ENCODE measurements at places on chromosomes 6 and 20.

- DNase-seq, result no peak
Observed at GRCh38 chr6:29005183-29005885, at the start of gene ZNF311. Gene ZNF311 (minus strand): TSS chr6:29005315. CDS start chr6:29003954, 1,361 bp downstream.

- no peak for DNase-seq
Observed at GRCh38 chr6:116392132-116393013, 21.6 kb downstream of the DSE start.

- DNase-seq, result no peak
Observed at GRCh38 chr6:20589266-20589665, 55.0 kb downstream of the CDKAL1 start.

- DNase-seq, result no peak
Observed at GRCh38 chr6:38503960-38504682, 135.6 kb downstream of the BTBD9 start.

DNA sequence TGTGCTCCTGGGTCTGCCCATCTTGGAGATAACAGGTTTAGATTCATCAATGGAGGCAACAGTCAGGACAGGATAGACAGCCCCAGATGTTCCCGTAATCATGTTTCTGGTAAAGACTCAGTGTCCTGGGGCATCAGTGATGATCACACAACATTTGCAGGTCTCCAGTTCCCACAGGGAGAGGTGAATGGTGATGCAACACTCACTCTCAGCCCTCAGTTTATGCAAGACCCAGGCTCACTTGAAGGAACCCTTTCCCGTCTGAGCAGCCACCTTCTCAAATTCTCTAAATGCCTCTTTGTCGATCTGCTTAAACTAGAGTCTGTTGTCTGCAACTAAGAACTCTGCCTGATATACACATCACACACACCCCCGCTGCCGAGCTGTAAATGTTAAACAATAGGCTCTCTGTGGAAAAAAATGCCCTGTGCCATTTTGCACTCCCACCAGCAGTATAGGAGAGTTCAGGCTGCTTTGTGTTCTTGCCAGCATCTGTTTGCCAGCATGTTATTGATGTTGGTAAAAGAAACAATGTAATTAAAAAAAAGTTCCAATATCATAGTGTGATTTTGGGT lies 30.1 kb upstream of the SCP2D1 start:
- DNase-seq, result no peak

- no peak for DNase-seq
Observed at GRCh38 chr6:170523256-170524171, 29.6 kb downstream of the PSMB1 start.

DNA sequence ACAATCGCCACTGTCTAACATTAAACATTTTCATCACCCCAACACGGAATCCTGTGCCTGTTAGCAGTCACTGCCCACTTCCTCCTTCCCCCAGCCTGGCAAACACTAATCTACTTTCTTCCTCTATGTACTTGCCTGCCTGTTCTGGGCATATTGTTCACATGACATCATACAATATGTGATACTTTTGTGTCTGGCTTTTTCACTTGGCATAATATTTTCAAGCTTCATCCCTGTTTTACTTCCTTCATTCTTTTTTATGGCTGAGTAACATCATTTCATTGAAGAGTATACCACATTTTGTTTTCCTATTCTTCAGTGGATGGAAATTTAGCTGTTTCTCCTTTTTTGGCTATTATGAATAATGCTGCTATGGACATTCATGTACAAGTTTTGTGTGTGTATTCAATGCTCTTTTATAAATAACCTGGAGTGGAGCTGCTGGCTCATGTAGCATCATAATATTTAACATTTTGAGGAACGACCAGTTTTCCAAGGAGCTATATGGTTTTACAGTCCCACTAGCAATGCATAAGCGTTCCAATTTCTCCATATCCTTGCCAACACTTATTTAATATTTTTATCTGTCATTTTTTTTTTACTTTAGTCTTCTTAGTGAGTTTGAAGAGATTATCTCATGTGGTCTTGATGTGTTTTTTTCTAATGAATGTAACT lies 360.1 kb downstream of the HDGFL1 start:
- no peak for DNase-seq

DNA sequence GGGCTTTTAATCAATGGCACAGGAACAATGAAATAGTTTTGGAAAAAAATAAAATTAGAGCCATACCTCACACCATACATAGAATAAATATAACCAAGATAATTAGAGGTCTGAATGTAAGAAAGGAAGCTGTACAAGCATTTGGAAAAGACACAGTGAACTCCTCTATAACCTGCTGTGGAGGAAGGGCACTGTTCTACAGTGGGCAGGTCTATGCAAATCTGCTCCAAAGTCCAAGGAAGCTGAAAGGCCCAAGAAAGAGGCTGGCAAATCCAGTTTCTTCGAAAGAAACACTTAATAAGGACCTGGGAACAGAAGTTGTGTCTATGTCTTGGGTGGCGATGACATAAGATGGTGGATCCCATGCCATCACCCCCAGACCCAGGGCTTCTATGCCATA lies 169.4 kb upstream of the RALGAPA2 start:
- no peak for DNase-seq

DNA sequence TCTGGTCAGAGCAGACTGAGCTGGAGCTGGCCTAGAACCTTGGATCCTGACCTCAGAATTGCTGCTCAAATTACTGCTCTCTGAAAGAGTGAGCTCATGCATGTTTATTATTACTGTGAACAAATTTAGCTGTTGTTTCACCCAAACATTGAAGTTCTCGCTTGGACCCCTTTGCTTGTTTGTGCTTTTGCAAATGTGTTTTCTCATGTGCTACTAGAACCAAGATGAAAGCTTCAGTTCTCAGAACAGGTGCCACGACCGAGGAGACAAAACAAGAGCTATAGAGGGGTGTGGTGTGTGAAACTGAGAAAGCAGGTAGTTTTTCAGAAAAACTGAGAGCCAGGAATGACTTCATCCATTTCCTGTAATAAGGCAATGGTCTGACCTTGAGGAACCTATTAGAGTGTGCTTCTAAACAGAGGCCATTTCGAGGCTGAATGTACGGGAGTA lies 50.0 kb upstream of the ESR1 start:
- no peak for DNase-seq

GRCh38 chr6:7060769-7061516 lies 46.8 kb upstream of the RREB1 start:
- no peak for DNase-seq

DNA sequence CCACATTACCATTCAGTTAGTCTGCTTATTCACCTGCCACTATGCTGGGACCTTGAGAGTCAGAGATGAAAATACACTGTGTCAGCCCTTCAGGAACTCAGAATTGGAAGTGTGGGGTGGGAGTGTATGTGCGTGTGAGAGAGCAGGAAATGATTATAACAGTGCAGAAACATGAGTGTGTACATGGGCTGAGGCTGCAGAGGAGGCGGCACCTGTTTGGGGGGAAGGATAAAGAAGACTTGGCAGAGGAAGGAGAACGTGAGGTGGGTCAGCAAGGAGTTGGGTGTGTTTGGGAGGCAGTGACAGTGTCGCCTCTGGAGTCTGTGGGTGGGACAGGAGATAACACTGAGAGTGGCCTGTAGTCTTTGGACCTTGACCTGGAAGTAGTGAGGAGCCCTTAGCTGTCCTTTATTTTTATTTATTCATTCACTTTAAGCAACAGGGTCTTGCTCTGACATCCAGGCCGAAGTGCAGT lies 3.1 kb downstream of the CHMP4B start:
- no peak for DNase-seq

GRCh38 chr20:61799928-61800327 lies 265.8 kb downstream of the TAF4 start:
- no peak for DNase-seq

DNA sequence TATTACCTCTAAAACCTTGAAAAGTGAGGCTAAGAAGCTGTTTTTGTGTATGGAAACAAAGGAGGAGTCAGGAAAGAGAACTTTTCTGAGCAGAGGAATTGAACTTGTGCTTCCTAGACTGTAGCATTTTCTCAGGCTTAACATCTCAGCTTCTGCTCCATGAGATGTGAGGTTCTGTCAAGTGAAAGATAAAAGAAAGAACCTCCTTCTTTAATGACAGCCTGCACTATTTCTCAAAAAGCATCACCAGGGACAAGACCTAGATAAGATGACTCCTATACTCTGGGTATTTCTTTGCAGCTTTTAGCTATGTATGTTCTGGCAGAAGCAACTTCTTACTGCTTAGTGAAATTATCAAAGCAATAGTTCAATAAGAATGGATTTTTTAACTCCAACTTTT lies 87.6 kb upstream of the KCNQ5 start:
- DNase-seq, result no peak

DNA sequence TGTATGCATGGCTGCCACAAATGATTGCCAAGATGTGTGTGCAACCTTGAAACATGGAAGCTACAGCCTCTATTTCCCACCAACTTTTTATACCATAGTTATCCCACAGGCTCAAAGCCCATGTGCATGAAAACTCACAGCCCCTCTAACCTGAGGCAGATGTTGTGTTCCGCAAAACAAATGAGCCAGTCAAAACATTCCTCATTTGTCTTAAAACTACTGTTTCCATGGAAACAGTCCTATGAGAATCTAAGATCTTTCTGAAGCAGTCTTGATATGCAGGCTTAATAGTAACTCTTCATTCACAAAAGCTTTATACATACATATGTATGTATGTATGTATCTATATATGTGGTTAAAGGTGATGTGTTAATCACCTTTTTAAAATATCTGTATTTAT lies 31.2 kb upstream of the MANEA start:
- no peak for DNase-seq

GRCh38 chr6:106773996-106774629 lies 144.7 kb downstream of the QRSL1 start:
- DNase-seq, result no peak

DNA sequence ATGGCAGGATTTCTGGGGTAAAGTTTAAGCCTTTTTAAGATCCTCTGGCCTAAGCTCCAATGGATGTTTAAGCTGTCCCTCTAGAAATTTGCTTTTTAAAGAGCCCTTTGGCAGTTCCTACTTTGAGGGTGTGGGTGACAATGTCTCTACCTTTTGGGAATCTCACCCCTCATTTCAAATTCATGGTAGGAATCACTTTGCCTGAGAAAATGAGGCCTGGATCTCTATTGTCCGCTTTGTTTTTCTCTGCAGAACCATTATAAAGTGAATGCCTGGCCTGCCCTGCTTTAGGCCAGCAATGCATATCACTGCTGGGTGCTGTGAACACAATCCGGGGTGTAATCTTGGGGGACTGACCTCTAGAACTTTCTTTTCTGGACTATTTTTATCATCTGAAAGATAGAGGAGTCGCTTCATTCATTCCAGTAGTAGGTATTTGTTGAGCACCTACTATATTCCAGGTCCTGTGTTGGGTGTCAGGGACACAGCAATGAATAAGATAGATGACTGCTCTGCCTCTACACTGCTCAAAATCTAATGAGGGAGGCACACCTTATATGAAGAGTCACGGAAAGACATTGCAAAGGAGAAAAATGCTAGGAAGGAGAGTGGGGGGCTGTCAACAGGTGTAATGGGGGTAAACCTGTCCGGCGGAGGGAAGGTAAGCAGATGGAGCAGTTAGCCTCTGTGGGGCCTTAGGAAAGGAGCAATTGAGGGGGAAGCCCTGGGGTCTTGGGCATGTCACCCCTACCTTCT lies 8.6 kb upstream of the COMMD7 start:
- DNase-seq, result no peak

GRCh38 chr20:53691060-53691810 lies 97.6 kb upstream of the ZNF217 start:
- no peak for DNase-seq

DNA sequence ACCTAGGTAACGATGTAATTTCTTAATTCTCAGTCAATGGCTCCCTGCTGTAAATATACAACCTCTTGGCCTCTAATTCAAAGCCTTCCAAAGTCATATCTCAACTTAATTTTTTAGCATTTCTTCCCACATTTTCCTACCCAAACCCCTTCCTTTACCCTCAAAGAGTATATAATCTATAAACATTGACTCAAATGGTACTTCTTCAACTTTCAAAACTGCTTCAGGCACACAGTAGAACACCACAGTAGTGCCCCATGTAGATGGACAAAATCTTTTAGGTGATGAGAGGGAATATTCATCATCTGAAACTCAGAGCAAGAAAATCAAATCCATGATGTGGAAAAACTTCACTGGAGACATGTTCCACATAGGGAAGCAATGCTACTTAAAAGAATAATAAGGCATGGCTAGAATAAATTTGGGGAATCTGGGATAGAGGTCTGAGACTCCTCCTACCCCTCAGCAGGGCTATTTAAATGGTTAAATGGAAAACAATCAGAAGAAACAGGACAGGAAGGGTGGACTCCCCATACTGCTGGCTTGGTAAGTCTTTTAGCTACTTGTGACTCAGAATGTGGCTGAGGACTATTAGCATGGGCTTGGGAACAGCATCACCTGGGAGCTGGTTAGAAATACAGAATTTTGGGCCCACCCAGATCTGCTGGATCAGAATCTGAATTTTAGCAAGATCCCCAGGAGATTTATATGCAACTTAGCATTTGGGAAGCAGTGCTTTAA lies 6.4 kb downstream of the SLC22A2 start:
- no peak for DNase-seq

DNA sequence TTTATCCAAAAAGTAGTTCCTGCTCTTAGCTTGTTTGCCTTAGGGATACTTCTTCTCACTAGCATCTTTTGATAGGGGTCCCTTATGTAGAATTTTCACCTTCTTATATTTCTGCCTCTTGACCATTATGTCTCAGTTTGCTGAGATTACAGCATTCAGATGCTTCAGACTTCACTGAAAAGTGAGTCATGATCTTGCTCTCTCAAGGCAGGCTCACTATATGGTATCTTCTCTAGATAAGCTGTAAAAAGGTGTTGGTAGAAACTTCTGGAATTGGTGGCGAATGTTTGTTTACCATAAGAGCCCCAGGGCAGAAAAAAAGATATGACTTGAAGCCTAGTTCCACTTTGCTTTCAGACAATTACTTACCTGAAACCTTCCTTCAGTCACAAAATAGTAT lies 19.7 kb downstream of the GTPBP2 start:
- no peak for DNase-seq

DNA sequence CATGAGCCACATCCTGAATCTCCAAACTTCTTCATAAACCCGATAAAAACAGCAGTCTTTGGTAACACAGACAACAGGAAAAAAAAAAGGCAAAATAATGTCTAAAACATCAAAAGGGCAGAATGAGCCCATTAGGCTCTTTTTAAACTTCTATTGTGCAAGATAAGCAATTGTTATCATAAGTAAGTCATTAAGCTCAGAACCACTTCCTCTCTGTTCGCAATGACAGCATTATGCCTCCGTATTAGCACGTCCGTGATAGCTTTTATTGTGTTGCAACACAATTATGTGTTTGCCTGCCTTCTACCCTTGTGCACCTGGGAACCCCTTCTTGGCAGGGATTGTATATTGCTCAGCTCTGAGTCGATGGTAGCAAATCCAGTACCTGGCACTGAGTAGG lies 147.1 kb downstream of the LRFN2 start:
- DNase-seq, result no peak

DNA sequence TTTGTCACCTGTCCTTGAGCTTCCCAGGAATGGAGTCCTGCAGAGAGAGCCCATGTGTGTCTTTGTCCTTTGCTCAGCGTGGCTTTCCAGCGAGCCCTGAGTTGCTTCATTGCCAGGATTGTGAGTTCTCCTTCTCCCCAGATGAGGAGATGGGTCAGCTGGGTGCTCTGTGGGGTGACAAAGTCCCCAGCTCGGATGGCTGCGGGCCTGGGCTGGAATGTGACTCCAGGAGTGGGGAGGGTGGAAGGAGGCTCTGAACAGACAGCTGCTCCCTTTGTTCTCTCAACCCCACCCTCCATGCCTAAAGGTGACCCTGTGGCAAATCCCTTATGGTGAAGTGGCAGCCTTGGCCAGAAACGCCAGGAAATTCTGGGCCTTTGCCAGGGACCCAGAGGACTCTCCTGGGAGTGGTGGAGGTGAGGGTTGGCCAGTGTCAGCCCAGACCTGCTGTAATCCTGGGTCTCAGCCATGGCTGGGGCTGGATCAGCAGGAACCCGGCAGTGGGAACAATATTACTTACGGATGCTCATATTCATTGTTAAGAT lies 44.4 kb upstream of the CST5 start:
- DNase-seq, result no peak
